Frontal cortex (tissue), 4 donors: ENCODE measurements at places on chromosomes 5 and 9.

DNA sequence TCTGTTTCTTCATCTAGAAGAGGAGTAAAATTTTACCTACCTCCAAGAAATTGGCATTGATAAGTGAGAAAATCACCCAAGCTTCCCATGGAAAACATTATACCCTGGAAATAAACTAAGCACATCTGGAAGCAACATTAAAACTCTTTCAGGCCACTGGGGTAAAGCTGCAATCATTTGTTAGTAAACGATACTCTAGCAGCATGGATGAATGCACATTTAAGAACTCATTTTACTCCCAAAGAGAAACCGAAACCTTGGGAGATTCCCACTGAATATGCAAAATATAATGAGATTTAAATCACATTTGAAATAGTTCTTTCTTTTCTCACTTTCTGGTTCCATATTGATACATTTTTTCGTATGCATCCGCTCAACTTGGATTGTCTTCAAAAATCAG is 467.5 kb downstream of the EFNA5 start:
- no peak for DNase-seq

DNA sequence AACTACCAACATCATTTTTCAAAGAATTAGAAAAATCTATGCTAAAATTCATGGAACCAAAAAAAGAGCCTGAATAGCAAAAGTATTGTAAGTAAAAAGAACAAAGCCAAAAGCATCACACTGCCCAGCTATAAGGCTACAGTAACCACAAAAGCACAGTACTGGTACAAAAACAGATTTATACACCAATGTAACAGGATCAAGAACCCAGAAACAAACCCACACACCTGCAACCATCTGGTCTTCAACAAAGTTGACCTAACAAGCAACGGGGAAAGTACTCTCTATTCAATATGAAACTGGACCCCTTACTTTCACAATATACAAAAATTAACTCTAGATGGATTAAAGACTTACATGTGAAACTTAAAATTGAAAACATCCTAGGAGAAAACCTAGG is 94.2 kb upstream of the TARS1 start:
- no peak for DNase-seq

- no peak for DNase-seq
These were observed 208.5 kb downstream of the ARHGAP26 start for GRCh38 chr5:142978726-142979125.

DNA sequence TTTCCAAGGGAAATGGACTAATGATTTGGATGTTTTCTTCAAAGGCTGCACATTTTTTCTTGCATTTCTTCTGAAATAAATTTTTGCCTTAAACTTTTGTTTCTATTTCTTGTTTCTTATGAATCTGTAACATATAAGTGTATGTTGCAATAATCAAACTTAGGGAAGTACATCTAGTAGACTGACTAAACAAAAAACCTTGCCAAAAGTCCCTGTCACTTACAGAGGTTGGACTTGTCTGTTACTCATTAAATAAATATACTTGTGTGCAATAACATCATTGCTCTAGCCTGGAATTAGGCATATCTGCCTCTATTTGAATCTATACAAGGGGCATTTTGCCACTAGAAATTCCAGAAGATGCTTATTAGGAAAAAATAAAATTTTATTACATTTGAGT is 56.6 kb downstream of the C6 start:
- no peak for DNase-seq

DNA sequence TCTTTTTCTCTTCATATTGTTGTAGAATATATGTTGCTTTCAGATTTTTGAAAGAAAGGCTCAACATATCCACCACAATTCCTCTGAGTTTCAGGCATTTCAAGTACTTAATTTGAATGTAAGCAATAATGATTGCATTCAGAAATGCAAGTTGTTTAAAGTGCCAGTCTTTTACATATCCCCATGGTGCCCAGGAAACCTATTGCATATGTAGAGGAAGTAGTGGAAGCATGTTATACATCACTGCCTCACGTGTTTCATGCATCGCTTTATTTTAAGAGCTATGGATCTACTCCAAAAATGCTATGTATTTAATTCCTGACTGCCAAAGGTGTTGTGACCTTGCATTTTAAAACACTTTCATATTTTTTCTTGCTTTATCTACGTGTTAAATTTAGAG is 28.1 kb downstream of the CPEB4 start:
- DNase-seq, result no peak

GRCh38 chr5:167415779-167416746 is 875.4 kb upstream of the WWC1 start:
- no peak for DNase-seq

GRCh38 chr5:111277061-111277460 is 52.9 kb downstream of the CAMK4 start:
- DNase-seq, result no peak

DNA sequence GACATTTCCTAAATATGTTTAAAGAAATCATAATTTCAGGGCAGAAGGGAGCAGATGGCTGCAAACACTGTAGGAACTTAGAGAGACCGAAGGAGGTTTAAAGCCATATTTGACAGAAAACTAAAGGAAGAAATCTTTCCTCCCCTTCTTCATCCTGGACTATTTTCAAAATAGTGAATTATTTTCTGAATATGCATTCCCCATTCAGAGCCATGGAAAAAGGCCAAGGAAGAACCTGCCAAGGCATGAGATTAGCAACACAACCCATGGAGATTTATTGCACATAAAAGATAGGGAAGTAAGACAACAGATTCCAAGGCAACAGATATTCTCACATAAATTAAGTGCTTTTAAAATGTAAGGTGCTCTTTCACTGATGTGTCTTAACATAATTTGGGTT is 233.3 kb upstream of the ADAMTS16 start:
- no peak for DNase-seq

DNA sequence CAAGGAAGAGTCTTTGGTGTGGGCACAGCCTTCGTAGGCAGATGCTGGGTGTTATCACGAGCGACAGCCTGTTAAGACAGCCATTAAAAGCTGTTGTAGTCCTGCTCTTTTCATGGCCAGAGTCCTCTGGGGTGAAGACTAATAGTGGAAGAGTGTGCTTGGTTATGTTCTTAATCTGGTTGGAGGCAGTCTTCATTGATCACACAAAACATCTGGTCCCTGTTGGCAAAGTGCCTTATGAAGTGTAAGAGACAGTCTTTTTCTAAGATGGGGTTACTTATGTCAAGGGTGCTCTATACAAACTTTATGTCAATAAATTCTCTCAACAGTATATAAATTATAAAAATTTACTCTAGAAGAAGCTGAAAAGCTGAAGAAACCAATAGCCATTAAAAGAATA is 280.4 kb downstream of the CAAP1 start:
- DNase-seq, result no peak

DNA sequence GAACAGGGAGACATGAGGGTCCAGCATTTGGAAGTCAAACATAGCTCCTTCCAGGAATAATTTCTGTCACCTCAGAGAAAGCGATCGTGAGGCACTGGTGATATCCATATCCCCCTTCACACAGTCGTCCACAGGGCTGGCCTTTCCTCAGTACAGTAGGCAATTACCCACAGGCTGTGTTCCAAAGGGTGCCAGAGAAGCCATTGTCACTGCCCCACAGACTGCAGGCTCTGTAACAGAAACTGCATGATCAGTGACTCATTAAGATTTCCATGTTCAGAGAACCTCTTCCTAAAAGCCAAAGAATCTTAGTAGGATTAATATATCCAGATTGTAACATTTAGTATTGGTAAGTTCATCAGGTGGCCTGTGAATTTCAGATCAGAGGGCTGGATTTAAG is 127.6 kb downstream of the RPS23 start:
- DNase-seq, result no peak

GRCh38 chr5:58022055-58022454 is 437.8 kb downstream of the PLK2 start:
- DNase-seq, result no peak

DNA sequence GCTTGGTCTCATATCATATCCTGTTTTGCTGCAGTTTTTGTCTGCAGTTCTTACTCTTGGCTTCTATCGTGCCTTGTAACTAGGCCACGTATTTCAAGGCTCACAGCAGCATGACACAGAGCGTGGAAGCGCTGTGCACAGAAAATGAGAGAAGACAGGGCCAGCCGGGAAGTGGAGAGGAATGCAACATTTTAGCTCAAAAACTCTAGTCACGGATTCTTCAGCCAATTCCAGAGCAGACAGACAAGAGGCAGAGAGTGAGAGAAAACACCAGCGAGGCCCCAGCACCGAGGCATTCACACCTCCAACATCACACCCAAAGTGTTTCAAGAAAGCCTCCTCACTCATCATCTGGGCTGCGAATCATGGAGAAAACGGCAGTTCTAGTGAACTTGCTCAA is 160.8 kb downstream of the DNAH5 start:
- DNase-seq, result no peak

GRCh38 chr5:122413722-122414121 is 101.7 kb downstream of the SNCAIP start:
- no peak for DNase-seq

- DNase-seq, result no peak
These were observed 11.2 kb upstream of the RIC1 start for GRCh38 chr9:5617749-5618148.

DNA sequence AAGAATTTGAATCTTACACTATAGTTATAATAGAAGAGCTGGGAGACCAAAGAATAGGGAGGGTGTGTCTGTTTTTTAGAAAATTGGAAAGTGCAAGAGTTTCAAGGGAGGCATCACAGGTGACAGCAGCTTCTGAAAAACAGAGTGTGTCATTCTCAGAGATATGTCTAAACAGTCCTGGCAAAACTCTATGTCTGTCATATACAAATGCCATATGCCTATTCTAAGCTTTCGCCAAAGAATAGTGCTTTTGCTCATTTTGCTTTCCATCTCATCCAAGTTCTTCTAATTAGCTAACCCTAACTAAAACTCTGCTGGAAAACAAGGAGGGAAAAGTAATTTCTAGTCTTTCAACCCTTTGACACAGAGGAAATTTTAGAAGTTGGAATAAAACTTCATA is 388.0 kb upstream of the TYRP1 start:
- DNase-seq, result no peak

DNA sequence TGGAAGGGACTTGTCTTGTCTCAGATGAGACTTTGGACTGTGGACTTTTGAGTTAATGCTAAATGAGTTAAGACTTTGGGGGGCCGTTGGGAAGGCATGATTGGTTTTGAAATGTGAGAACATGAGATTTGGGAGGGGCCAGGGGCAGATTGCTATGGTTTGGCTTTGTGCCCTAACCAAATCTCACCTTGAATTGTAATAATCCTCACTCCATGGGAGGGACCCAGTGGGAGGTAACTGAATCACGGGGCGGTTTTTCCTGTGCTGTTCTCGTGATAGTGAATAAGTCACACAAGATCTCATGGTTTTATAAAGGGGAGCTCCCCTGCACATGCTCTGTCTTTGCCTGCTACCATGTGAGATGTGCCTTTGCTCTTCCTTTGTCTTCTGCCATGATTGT is 72.1 kb downstream of the RAI14 start:
- DNase-seq, result no peak

DNA sequence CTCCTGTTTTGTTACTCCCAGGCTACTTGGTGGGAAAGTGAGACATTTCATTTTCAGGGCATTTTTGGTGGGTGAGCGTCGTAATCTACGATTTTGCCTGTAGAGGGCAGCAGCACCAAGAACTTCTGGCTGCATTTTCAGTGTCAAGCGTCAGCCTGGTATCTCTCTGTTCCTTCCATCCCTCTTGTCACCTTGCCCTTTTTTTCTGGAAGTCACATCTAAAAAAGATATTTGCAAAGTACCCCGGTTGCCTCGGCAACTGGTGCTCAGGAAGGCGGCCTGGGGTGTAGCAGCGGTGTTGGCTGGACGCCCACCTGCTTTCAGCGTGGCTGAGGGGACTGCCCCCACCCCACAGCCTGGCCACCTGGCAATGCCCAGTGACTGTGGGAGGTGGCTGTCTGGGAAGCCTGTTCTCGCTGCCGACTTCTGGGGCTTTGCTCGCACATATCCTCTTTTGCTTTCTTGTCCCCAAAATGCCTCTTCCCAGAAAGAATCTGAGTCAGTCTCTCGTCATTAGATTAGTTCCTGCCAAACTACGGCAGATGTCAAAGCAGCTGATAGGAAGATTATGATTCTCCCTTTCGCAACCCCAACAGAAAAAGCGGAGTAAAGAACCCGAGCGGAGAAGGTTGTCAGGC is 84.5 kb downstream of the ACER2 start:
- peak; percentile 55 for DNase-seq

DNA sequence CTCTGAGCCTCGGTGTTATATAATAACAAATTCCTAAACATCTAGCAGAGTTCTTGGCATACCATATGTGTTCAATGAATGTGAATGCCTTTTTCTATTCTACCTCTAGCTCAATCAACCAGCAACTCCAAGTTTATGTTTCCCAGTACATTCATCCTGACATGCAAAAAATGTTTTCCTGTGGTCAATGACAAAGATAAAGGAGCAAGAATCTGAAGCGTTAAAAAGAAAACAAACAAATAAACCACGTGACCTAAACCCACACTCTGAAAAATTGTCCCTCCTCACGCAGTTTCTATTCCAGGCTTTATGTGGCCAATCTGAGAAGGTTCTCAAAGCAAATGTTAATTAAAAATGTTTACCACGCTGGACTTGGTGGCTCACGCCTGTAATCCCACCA is 18.0 kb downstream of the KLF4 start:
- DNase-seq, result no peak

GRCh38 chr9:134059661-134060395 is 8.0 kb downstream of the BRD3 start:
- DNase-seq, result no peak

- no peak for DNase-seq
These were observed 16.5 kb upstream of the RARS1 start for GRCh38 chr5:168469816-168470215.

DNA sequence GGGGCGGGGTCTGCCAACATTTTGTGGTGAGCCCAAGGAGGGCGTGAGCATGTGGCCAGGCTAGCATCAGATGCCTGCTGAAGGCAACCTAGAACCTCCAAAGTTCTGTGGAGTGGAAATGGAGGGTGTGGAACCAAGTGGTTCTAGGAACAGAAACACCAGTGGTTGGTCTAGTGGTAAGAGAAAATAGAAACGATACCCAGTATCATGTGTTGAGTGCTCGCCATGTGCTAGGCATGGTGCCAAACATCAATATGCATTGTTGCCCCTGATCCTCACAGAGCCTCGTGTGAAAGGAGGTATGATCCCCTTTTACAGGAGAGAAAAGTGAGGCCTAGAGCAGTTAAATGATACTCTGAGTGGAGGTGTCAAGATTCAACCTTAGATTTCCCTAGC is 31.5 kb upstream of the MVB12B start:
- no peak for DNase-seq

DNA sequence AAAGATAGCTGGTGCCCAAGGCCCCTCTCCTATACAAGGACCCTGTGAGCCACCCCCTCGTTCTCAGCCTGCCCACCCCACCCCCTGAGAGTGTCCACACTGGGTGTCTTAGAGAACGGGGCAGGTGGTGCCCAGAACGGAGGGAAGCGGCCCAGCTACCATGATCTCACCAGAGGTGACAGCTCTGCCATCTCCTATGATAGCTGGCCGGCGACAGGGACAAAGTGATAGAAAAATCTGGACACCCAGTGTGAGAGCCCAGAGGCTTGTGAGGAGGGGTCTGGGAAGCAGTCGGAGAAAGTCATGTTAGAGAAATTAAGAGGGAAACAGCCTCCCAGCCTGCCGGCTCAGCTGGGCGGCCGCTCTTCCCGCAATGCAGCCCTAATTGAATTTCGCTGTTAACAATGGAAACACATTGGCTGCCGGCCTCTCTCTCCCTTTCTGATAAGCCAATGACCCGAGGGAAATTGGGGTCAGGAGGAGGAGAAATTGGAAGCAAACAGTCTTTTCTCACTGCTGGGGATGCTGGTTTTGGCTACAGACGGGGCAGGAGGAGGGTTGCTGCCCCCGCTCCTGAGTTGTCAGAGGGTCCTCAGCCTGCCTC is 32.3 kb downstream of the HK3 start:
- no peak for DNase-seq

- DNase-seq, result no peak
These were observed 132.2 kb downstream of the EBF1 start for GRCh38 chr5:158967541-158967940.

- DNase-seq, result no peak
These were observed 6.0 kb downstream of the EEIG1 start for GRCh38 chr9:127974769-127975261.
